AG10803 (cell line): ENCODE measurements at places on chromosomes 6 and 20.

DNA sequence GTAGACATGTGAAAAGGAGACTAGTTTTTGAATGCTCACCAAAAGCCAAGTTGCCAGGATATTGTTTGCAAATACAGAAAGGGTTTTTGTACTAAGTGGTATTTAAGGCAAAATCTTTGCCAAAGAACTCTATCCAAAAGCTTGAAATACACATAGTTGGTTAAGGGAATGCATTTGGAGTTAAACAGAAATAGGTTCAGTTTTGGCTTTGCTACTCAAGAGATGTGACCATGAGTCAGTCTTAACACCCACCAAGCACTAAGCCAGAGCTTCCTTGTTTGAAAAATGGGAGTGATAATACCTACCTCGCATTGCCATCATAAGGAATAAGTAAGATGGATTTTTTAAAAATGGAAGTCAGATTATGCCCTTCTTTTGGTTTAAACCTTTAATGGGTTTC lies 191.7 kb upstream of the LAMP5 start:
- peak; percentile 27 for DNase-seq

DNA sequence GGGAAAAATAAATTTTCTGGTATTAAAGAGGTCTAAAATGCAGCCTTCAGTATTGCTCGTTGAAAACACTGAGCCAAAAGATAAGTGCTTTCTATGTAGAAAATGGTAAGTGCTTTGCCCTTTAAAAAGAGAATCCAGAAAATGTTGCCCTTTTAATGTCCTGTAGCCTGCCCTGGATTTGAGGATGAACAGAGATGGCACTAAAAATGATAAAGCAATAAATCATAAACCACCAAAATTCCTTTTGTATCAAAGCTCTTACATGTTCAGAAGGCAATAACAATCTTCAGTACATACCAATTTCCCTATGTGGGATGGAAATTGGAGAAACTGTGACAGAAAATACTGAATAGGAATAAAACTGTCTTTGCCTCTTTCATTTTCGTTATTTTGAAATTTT lies 405.8 kb downstream of the PHF3 start:
- DNase-seq, result no peak

DNA sequence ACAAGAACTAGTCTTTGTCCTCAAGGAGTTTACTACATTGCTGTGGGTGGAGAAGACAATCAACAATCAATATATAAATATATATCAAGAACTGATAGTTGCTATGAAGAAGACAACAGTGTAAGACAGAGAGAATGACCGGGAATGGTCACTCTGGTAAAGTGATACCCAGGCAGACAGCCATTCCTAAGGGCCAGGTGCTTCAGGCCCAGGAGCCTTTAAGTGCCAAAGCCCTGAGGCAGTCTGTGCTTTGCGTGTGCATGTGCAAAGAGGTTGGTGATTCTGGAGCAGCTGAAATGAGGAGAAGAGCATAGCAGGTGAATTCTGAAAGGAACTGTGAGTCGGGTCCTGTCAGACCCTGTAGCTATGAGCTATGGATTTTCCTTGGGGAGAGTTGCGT lies 154.2 kb downstream of the DOK5 start:
- no peak for DNase-seq

- DNase-seq, result no peak
Observed at GRCh38 chr20:2104236-2104635, 2.6 kb downstream of the STK35 start.

DNA sequence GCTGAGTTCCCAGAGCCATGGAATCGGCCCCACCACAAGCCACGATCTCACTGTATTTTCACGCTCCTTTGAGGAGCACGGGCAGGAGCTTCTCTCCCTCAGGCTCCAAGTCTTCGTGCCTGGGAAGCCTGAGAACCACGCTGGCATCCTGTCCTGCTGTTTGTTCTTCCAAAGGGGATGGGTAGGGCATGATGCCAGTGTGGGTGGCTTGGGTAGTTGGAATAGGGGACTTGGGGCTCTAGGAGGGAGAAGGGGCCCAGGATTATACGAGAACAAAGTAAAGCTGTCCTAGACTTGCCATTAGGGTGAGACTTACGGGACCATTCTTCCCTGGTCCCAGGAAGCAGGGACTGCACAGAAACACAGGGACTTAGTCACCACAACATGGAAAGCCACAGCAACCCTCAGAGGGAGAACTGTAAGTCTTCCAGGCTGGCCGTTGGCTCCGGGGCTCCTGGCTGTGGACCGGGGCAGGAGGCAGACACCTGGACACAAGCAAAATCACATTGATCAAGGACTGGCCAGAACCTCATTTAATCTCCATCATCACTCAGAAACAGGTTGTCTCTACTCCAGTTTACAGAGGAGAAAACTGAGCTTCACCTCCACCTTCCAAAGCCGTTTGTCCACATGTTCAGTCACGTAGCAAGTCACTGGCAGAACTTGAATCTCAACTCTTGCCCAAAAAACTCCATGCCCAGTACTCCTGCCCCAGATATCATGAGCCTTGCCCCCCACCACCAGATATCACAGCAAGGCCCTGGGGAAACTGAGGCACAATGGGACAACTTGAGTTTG lies 1.3 kb downstream of the CCN5 start:
- peak; percentile 58 for DNase-seq

DNA sequence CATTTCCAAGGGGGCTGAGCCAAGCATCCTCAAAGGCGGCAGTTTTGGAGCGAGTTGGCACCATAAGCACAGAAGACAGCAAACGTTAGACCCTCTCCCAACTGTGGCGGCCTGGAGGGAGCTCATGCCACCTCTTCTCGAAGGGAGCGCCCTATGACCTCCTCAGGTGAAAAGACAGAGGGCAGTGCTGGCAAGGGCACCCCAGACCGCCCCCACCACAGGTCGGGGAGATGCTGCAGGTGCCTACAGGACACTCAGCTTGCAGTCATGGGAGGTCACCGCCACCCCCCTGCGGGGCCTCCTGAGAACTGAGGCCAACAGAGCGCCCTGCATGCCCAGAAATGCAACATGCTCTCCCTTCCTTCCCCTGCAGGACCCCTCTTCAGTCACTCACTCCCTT lies 45.1 kb upstream of the BHLHE23 start:
- no peak for DNase-seq

DNA sequence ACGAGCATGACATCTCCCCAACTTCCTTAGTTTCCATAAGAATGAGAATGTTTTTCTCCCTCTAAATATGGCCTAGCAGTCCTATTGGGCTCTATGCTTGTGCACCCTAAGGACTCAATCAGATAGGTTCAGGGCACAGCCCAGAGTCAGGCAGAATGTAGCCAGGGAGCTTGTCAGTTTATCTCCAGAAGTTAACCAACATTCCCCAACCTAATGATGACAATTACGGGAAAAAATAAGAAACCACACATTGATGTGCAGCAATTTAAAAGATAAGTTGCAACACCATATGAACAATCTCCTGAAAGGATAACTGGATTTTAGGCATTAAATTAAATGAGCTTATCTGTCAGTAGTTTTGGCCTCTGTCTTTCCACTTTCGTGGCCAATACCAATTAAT lies 71.1 kb downstream of the HDDC2 start:
- peak; percentile 73 for DNase-seq

- peak; percentile 38 for DNase-seq
Observed at GRCh38 chr6:100463630-100464161, 1.0 kb downstream of the SIM1 start.

- DNase-seq, result peak; percentile 72
Observed at GRCh38 chr6:26234421-26235301, 130.3 kb upstream of the BTN3A2 start.

DNA sequence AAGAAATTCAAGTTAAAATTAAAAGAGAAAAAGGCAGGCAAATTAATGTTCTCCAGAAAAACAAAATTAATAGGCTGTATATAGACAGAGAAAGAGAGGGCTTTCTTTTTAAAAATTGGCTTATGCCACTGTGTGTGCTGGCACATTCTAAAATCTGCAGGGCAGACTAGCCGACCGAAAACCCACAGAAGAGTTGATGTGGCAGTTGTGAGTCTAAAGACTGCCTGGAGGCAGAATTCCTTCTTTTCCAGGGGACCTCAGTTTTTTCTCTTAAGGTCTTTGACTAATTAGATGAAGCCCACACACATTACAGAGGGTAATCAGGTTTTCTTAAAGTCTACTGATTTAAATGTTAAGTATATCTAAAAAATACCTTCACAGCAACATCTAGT lies 85.7 kb downstream of the GJA1 start:
- DNase-seq, result no peak

DNA sequence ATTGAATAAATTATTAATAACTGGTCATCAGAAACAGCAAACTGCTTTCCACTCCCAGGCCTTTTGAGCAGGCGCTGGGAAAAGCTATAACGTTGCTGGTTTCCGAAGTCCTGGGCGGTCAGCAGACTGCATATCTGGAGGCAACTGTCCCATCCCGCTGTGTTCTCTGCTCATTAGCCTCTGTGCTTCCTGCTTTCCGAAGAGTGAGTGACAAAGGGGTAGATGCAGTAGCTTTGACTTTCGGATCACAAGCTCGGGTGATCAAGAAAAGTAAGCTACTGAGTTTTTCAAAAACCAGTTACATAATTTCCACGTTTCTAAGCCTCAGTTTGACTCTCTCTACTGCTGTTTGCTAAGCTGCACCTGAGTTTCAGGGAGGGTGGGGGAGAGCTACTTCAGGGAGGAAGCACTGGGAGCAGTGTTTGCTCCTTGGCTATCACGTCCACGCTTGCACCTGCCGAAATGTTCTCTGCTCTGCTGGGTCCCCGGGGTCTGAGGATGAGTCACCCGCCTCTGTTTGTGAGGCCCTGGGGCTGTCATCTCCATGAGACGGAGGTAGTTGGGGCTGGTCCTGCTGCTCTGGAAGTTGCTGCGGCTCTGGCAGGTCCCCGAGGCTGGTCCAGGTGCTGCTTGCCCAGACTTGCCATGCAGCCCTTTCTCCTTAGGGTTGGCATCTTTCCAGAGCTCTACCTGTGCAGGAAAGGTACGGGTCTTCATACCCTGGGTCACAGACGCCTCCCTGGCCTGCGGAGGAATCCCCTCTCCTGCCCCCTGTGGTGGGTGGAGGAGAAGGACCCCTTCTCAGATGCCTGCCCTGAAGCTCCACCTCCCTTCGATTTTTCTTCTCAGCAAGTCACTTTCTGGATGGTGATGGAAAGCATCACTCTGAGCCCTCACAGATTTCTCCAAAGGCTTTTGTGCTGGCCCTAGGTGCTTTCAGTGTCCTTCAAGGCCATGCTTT lies 220.0 kb downstream of the QKI start:
- DNase-seq, result no peak

GRCh38 chr6:95785785-95786184 lies 208.4 kb downstream of the MANEA start:
- no peak for DNase-seq

GRCh38 chr20:58078741-58079522 lies 149.5 kb downstream of the ANKRD60 start:
- peak; percentile 70 for DNase-seq

DNA sequence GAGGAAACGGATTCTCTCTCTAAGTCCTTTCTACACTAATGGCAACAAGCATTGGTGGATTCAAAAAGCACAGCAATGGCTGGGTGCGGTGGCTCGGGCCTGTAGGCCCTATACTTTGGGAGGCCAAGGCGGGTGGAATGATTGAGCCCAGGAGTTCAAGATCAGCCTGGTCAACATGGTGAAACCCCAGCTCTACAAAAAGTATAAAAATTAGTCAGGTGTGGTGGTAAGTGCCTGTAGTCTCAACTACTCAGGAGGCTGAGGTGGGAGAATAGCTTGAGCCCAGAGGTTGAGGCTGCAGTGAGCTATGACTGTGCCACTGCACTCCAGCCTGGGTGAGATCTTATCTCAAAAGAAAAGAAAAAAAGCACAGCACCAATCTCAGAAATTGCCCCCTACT lies 19.3 kb downstream of the PAQR8 start:
- DNase-seq, result no peak

DNA sequence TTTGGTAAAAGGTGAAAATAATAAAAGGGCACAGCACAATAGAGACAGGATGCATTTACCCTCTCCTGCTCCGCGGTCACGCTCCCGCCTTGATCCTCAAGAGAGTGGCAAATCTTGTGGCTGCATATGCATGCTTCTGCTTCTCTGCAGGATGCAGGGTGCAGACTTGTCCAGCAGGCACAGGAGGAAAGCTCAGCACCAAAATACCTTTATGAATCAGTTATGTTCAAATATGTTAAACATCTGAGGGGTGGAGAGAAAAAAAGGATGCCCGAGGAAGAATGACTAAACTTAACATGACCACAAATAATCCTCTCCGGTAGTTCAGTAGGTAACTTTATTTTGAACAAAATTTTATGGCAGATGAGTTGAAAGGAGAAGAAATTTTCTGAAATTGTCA lies 366.1 kb upstream of the SOX4 start:
- DNase-seq, result no peak

DNA sequence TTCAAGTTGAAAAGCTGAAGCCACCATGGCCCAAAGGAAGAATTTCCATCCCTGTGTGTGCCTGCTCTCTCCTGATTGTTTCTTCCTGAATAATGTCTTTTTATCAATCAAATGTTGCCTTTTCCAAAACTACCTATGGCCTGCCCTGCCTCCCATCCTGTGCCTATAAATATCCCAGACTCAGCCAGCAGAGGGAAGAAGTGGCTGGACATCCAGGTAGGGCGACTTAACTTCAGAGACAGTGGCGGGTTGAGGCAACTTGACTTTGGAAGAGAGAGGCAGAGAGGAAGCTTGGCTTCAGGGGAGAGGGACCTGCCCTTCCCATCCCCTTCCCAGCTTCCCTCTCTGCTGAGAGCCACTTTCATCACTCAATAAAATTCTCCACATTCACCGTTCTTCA lies 133.0 kb downstream of the LCA5 start:
- DNase-seq, result no peak

DNA sequence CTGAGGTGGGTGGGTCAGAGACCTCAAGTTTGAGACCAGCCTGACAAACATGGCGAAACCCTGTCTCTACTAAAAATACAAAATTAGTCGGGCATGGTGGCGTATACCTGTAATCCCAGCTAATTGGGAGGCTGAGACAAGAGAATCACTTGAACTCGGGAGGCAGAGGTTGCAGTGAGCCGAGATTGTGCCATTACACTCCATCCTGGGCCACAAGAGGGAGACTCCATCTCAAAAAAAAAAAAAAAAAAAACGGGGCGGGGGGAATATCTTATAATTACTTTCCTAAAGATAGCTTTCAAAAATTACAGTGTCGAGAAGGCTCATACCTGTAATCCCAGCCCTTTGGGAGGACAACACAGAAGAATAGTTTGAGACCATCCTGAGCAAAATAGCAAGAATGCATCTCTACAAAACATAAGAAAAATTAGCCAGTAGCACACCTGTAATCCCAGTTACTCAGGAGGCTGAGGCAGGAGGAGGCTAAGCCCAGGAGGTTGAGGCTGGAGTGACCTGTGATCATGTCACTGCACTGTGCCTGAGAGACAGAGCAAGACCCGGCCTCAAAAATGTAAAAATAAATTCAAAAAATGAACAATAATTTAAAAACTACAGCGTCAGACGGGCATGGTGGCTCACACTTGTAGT lies 25.8 kb downstream of the CBFA2T2 start:
- DNase-seq, result no peak

GRCh38 chr20:31758991-31759390 lies 19.9 kb downstream of the TPX2 start:
- peak; percentile 7 for DNase-seq

GRCh38 chr6:30724906-30725667 lies 4.9 kb downstream of the TUBB start:
- DNase-seq, result no peak

GRCh38 chr20:20342066-20342465 lies 25.8 kb upstream of the INSM1 start:
- DNase-seq, result peak; percentile 46

- DNase-seq, result peak; percentile 8
Observed at GRCh38 chr20:24633026-24633425, 163.6 kb downstream of the SYNDIG1 start.

GRCh38 chr6:54193560-54193959 lies 82.3 kb downstream of the MLIP start:
- DNase-seq, result no peak
